ENCODE measurements at places on chromosomes 4 and X.

GRCh38 chr4:40998675-40999358 is 215.5 kb downstream of the APBB2 start:
- no peak for DNase-seq

GRCh38 chr4:36081185-36081584 is 163.1 kb downstream of the ARAP2 start:
- no peak for DNase-seq

DNA sequence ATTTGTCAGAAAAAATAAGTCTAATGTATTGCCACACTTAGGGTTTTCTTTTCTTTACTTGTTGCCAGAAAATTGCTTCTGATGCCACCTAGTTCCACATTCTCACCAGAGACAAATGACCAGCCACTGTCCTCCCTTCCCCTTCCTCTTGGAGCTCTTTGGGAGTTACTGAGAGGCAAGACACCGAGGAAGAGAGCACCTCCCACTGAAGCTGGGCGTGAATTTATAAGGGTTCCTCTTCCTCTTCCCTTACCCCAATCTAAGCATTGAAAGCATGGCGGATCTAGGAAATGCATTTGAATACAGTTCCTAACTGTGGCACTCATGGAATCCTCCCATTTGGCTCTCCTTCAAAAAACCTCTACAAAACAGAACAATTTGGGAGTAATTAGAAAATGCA is 30.0 kb downstream of the ANXA3 start:
- peak; percentile 12 for DNase-seq

- no peak for DNase-seq
Measured at GRCh38 chr4:142777045-142777743, 68.9 kb downstream of the INPP4B start.

DNA sequence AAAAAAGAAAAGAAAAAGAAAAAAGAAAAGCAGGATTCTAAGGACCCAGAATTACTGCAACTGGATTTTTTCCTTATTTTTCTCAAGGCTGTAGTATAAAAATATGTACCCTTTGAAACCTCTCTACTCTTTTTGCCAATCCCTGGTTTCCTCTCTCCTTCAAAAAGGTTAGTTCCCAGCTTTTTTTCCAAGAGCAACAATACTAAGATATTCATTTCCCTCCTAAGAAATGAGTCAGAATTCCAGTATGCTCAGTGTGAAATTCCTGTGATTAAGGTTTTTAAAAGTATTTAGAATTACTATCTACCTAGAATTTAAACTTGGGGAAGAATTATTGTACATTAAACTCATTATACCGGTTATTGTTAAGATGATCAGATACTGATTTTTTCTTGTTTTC is 22.0 kb downstream of the SMIM14 start:
- DNase-seq, result no peak

- DNase-seq, result no peak
Measured at GRCh38 chrX:4094926-4095325, 381.5 kb upstream of the PRKX start.

DNA sequence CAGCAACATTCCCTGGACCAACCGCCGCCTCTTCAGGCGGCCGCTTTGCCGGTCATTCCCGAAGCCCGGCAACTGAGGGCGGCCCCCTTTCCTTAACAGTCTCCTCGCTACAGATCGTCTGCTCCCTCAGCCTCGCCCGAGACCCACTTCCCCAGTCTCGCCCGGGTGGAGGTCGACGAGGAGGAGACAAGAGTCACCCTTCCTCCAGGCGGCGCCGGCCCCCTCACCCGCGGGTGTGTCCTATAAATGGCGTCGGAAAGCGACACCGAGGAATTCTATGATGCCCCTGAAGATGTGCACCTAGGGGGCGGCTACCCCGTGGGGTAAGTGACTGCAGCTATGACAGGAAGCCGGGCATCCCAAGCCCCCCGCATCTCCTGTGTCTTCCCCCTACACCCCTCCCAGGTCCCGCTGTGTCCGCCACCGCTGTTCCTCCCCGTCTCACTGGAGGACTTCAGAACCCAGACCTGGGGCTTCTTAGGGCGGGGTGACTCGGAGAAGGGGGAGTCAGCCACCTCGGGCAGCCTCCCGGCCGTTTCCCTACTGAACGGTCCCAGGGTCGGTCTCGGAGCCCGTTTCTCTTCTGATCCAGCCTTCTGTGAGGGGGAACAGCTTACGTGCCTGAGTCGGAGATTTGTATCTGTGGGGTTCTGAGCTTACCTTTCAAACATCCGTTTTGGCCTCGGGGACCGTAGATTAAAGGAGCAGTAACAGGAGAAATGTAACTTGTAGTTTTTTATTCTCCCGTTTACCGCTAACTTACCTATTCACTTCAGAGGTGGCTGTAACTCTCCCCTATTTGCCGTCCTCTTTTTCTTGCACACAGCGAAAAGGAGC is 570 bp downstream of the WDR44 start:
- DNase-seq, result no peak

DNA sequence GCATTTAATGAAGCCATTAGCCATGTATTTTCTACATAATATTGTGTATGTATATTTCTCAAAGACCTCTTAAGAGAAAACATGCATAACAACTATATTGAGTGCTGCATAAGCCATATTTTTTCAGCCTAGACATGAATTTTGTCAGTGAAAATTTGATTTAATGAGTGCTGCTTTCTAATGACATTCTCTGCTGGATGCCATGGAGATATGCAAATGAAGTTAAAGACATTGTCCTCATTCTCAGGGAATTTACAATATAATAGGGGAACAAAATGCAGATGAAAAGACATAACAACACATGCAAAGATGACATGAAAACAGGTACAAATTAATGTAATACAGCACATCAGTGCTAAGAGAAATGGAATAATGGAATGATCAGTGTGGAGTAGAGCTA is 118.7 kb downstream of the ATOH1 start:
- DNase-seq, result no peak

GRCh38 chr4:52554612-52555355 is 104.3 kb downstream of the USP46 start:
- no peak for DNase-seq

- DNase-seq, result no peak
Measured at GRCh38 chr4:101348995-101349800, 1.9 kb upstream of the PPP3CA start.

- no peak for DNase-seq
Measured at GRCh38 chr4:83599183-83599582, 63.3 kb downstream of the GPAT3 start.

DNA sequence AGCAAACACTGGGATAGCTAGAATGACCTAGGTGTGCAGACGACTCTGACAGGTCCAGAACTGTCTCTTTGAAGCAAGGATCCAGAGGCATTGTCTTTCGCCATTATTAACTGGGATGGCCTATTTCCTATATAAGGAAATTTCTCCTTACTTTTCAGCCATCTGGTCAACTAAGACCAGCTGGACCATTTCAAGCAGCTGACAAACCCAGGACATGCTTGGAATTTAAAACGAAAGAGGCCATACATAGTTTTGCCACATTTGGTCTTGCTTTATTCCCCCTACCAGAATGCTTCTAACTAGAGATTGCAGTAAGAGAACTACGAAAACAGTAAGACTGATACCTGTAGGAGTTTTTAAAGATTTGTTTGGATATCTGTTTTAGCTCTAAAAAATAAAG is 87.0 kb downstream of the GLRA2 start:
- no peak for DNase-seq

DNA sequence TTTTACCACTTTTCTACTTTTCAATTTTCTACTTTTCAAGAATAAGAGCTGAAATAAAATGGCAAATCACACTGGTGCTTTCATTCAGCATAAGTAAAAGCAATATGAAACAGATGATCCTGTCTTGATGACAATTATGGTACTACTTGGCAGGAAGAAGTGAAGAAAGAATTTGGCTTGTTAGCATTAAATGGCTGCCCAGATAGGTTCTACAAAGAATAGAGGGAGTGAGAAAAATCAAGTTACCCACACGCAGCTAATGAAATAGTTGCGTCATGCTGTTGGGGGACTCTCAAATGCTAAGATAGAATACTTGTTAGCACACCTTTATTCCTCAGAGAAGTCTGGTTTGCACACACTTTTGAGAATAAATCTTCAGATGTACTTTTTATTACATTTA is 12.5 kb upstream of the LCORL start:
- DNase-seq, result no peak

DNA sequence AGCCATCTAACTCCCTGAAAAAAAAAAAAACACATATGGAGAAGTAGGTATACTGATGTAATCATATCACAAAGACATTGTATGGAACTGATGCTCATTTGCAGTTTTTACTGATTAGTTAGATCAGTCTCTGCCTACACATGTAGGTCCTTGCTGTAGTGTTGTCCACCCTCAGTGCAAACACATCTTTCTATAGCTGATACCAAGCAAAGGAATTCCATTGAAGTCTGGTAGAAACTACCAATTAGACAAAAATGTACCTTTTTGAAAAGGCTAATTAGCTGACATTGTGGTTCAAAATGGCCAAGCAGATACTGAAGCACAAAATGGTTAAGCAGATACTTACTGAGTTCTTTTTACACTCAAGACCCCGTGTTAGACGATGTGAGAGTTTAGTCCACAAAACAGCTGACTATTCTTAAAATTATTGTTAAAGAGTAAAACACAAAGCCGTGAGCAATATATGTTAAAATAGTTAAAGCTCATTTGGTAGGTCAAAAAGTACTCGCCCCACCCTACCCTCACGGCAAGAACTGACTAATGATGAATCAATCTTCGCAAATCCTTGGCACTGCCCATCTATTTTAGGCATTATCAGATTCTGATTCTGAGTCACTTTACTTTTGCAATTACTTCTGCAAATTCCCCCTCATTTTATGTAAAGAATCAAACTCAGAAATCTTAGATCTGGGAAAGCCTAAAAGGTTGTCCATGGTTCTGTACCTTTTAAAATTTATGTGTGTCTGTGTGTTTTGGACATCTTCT is 40.4 kb downstream of the COL4A6 start:
- DNase-seq, result no peak

DNA sequence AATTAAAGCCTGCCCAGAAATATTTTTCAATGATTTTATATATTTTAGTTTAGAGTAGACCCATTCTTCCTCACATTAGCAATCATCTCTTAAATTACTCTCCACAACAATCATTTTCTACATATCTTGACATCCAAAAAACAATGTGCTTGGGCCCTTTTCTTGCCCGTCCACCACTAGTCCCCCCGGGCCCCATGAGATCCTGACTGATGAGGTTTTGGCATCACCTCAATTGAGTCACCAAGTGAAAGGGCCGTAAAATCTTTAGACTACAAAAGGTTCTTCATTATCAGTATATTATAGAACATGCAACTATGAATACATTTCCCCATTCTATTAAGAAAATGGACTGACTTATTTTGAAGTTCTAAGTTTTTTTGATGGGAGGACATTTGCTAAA is 4.0 kb upstream of the CDKL2 start:
- no peak for DNase-seq

DNA sequence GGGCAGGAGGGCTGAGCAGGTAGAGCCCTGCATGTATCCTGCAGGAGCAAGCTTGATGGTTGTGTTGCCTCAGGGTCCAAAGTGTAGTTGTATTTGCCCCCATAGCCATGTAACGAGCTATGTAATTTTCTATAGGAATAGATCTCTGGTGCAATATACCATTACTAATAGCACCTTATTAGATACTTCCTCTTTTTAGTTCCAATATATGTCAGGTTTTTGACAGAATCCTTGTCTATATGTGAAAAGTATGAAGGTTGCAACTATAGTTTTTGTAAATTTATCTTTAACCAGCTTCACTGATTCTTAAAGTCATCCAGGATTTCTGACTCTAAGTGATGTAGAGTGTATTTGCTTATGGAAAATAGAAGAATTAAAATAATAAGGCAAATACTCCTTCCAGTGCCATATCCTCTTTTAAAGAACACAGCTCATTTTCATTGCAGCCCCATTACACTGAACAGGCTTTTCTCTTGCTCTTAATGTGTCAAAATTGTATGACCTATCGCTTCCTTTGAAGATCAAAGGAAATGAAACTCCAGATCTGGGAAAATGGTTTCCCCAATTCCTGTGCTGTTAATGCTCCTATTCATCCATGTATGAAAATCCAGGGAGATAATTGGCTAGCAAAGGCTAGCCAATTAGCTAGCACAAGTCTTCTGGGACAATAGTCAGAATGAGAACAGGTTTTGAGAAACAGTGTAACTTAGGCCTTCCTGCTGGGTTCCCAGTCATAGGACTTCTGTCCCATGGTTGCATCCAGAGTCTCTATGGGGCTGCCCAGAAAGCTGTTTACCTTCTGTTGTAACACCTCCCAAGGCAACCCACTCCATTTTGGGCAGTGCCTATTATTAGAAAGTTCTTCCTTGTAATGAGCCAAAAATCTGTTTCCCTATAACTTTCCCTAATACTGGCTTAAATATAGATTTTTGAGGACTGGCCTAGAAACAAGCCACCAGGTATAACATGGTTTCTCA is 90.6 kb downstream of the TSPAN7 start:
- no peak for DNase-seq

- DNase-seq, result no peak
Measured at GRCh38 chrX:40623665-40624064, 437 bp downstream of the MPC1L start.

DNA sequence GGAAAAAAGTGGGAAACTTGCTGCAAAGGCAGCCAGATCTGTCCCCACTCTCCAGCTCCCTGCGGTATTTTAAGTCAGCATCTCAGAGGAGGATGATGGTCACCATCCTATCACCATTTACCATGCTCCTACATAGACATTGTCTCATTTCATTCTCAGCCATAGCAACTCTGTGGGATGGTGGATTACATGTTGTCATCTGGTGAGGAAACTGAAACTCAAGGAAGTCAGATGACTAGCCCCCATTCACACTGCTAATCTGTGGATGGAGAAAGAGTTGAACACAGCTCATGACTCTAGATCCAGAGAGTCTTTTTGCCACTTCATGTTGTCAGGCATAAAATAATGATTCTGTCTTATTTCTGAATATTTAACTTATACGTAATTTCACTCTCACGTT is 323.5 kb downstream of the PTTG2 start:
- DNase-seq, result no peak
